Breast epithelium (tissue), 4 donors: ENCODE measurements at places on chromosomes 6 and 20. TPM values are rescaled to one million over a fixed set of nuclear protein-coding genes. Genes with fewer than 3 reads are reported as not detected.

- peak overlapping the region; percentile 91 for H3K27ac ChIP-seq
- H3K4me3 ChIP-seq: peak overlapping the region; percentile 33
- no peaks in the 10 kb centered on the region for H3K27me3 ChIP-seq
- peaks cover 5% of the 10 kb centered on the region for H3K4me1 ChIP-seq
Measured at GRCh38 chr6:33576668-33577067, 3.4 kb downstream of the BAK1 start.

DNA sequence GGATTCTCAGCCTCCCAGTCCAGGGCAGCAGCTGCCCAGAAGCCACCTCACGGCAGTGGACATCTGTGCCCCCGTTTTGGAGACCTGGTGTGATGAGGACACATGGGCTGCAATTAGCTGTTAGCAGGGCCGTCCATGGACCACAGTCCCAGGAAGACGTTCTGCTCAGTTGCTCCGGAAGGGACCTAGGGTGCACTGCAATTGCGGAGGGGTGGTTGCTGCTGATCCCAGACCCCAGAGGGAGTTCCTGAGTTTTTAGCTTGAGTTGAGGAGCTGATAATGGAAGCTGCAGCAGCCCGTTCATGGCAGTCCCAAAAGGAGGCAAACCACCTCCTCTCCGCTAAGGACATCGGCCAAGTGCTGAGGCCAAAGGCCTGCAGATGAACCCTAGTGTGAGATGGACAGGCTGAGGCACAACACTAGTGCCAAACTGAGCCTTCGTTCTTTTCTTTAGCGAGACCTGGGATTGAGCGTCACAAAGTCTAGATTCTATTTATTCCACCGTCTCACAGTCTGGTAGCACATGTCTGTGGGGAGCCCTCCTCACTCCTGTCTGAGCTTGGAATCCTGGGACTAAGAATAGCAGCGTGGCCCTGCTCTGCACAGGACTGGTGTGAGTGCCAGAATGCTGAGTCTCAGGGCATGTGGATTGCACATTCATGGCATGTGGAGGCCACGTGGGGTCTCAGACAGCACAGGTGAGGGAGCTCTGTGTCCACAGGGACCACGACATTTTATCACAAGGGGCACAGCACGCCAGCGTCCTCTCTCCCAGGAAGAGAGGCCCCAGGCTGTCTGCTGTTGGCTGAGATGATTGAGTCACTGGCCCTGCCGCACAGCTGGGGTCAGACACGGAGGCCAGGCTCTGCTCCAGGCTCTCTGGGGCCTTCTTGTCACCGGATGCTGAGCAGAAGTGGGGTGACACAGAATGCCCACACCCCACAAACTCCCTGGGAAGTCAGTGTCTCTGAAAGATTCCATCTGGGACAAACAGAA lies 113.4 kb downstream of the PSMB1 start:
- no peaks in the 10 kb centered on the region for H3K36me3 ChIP-seq
- H3K27me3 ChIP-seq: peaks cover 3% of the 10 kb centered on the region
- H3K4me1 ChIP-seq: no peaks in the 10 kb centered on the region

DNA sequence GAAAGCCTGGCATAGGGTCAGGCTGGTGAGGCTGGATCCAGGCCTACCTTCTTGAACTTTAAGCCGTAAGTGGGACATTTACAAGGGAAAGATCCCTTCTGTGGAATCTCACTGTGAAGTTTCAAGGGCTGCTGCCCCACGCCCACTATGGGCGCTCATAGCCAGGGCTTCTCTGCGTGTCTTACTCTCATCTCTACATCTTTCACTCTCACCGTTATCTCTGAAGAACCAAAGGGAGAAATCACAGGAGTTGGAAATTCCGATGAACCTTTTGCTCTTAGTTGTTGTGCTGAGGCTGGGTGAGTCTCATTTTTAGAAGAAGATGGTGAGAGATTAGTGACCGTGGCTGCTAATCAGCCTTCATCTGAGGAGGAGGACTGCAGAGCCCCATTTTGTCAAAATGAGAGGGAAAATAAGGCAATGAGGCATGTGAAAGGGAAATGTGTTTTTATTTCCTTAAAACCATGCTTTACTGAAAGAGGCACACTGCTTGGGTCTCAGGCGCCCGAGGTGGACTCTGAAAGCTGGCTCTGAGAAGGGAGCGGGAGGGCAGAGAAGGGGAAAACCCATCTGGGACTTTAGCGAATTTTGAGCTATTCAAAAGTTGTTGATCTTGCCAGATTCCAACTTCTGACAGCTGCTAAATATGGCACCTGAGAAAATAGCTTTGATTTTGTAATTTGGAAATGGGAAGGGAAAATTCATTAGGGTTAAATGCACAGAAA lies 301.5 kb downstream of the CLIC5 start:
- no peak overlapping the region for H3K27ac ChIP-seq
- no peak for DNase-seq
- H3K36me3 ChIP-seq: no peaks in the 10 kb centered on the region

- no peak for DNase-seq
- no peaks in the 10 kb centered on the region for H3K4me1 ChIP-seq
- no peak overlapping the region for H3K4me3 ChIP-seq
- H3K27ac ChIP-seq: no peak overlapping the region
- no peaks in the 10 kb centered on the region for H3K36me3 ChIP-seq
Measured at GRCh38 chr20:8454137-8454712, 322.2 kb downstream of the PLCB1 start.

DNA sequence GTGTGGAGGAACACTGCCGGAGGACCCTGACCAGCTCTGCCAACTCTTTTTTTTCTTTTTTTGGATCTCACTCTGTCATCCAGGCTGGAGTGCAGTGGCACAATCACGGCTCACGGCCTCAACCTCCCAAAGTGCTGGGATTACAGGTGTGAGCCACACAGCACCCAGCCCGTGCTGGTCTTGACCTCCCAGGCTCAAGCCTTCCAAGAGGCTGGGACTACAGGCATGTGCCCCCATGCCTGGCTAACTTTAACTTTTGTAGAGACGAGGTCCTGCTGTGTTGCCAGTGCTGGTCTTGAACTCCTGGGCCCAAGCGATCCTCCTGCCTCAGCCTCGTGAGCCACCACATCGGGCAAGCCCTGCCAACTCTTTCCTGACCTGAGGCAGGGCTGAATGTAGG lies 11.2 kb downstream of the GCNT2 start:
- H3K27ac ChIP-seq: no peak overlapping the region
- H3K27me3 ChIP-seq: no peaks in the 10 kb centered on the region
- no peak overlapping the region for H3K4me3 ChIP-seq
- H3K36me3 ChIP-seq: no peaks in the 10 kb centered on the region

- no peak overlapping the region for H3K4me3 ChIP-seq
- no peak for DNase-seq
- no peaks in the 10 kb centered on the region for H3K4me1 ChIP-seq
Measured at GRCh38 chr6:160264061-160264612, 5.5 kb upstream of the SLC22A2 start.

GRCh38 chr6:21455071-21455470 lies 138.5 kb upstream of the SOX4 start:
- H3K4me3 ChIP-seq: no peak overlapping the region
- H3K4me1 ChIP-seq: no peaks in the 10 kb centered on the region
- no peak overlapping the region for H3K27ac ChIP-seq
- no peak for DNase-seq
- H3K36me3 ChIP-seq: no peaks in the 10 kb centered on the region
- H3K27me3 ChIP-seq: no peaks in the 10 kb centered on the region

- DNase-seq: no peak
- H3K4me3 ChIP-seq: no peak overlapping the region
- H3K27ac ChIP-seq: no peak overlapping the region
- no peaks in the 10 kb centered on the region for H3K27me3 ChIP-seq
Measured at GRCh38 chr6:5466281-5467136, 205.2 kb downstream of the FARS2 start.

DNA sequence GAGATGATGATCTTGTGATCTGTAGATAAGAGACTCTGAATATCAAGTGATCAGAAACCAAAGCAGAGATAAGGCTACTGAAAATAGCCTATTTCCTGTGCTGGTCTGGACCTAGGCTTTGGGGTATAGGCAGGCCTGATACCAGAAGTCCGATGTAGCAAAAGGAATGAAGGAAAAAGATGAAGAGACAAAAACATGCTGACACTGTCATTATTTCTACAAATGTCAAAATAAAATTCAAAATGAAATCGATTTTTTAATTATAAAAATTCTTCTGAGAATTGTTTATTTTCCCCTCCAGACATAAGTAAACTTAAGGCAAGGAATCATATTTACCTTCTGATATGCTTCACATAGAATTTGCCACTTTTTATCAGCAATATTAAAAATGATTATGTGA lies 252.8 kb downstream of the PRKN start:
- H3K36me3 ChIP-seq: no peaks in the 10 kb centered on the region
- no peak overlapping the region for H3K27ac ChIP-seq
- no peak overlapping the region for H3K4me3 ChIP-seq
- H3K4me1 ChIP-seq: no peaks in the 10 kb centered on the region

AURKA gene
- 1.6 TPM for total RNA-seq

KCNG1 gene
- total RNA-seq: not detected

BMP2 gene
- 3.9 TPM for total RNA-seq

RBM24 gene
- total RNA-seq: 1.8 TPM

LCA5 gene
- 8.0 TPM for total RNA-seq
